ENCODE measurements at places on chromosomes 5 and 9. TPM values are rescaled to one million over a fixed set of nuclear protein-coding genes. Genes with fewer than 3 reads are reported as not detected.

DNA sequence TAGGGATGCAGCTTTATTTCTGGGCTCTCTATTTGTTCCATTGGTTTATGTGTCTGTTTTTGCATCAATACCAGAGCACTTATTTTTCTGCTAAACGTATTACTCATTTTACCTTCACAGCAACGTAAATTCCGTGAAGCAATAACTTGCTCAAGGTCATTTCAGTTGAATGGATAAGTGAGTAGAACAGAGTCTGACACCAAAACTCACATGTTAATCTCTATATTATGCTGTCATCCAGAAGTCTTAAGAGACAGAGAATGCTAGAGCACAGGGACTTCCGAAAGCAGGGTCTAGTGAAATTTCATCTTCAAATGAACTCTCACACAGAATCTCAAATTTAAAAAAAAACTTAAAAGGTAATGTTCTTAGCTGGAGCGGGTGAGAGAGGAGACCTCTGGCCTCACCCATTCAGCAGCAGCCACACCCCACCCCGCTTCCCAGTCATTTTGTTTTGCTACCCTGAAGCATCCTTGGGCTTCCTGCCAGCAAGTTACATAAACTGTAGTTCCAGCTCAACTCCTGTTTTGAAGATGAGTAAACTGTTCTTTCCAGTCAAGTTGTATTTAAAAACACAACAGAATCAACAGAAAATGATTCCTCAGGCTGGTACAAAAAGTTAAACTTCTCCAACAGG, 69.3 kb downstream of the TRIM36 start:
- DNase-seq: no peak

- no peak for DNase-seq
These were observed 58.2 kb downstream of the RFK start for GRCh38 chr9:76336027-76336426.

DNA sequence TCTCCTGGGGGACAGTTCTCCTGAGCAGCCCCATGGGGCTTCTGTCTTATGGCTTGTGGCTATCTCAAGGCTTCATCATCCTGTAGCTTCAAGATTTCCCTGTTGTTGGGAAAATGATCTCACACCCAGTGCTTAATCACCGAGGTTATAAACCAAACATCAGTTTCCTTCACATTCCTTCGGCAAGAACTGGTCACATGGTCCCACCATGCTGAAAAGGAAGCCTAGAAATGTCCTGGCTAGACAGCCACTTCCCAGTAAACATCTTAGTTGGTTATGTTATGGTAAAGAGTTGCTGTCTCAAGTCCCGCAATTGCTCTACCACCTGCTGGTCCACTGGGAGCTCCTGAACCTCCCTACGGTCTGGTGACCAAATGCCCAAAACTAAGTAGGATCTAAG, 66.0 kb downstream of the RAB3C start:
- no peak for DNase-seq

GRCh38 chr5:133056891-133057290, 5.1 kb downstream of the HSPA4 start:
- DNase-seq: no peak

DNA sequence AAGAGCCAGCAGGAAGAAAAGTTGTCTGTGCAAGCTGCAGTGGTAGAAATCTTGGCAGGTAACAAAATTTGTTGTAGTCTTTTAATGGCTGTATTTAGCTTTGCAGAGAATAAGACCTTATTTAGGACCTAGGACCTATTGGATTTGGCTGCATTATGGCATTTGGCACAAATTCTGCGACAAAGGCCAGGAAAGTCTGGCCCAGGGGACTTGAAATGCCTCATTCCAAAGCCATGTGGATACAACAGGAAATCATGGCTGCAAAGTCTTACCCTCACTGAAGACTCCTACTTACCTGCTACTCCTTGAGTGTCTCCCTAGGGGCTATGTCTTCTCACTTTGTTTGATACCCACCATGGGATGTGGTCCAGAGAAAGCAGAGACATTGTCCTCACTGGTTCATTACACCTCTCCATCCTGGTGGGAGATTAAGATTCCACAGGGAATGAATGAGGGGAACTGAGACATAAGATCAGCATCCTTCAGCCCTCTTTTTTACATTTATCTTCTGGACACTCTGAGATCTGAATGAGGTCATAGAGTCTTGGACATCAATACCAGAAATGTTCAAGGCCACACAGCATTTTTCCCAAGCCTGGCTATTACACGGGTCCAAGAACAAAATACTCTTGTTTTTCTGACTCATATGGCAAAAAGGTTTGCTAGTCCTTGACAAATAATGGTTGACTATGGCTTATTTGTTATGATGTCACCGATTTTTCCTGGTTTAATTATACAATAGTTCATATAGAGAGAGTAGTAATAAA, 119.4 kb downstream of the PDE8B start:
- no peak for DNase-seq

DNA sequence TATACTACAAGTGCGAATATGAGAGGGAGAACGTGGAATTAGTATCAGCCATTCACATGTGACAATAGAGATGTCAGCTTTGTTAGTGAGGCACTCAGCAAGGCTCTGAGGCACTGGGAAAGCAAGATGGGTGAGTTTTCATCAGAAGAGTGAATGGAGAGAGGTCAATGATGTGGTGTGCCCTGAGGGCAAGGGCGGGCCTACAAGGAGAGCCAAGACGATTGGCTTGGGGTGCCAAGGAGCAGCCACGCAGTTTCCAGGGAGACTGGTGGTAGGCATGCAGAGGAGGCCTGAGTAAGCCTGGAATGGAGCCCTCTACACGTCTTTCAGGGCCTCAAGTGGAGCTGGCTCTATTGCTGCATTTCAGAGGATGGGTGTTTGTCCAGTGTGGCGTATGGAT, 24.7 kb downstream of the BTF3 start:
- no peak for DNase-seq

DNA sequence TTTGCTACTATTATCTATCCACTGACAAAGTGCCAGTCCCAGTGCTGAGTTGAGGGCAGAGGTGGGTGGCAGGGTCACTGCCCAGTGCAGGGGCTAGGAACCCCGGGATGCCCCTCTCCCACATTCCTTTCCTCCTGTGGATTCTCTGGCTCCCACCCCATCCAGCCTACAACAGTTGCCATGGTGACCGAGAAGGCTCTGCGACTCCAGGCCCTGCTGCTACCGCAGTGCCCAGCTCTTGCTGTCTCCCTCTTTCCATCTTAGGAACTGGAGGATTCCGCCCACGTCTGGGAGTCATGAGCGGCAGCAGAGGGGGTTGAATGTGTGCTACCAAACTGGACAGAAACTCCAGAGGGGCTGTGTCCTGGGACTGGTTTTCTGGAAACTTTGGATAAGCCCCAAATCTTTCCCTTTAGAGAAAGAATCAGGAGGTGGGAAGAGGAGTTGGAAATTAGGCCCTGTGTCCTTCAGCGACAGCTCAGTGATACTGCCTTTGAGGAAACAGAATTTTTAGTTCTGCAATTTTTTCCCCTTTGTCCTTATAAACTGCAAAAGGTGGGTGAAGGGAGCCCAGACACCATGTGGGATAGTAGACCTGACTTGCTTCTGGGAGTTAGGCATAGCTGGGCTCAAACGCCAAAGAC, 20.7 kb upstream of the C5orf47 start:
- DNase-seq: no peak

- no peak for DNase-seq
These were observed 99.2 kb downstream of the SPOCK1 start for GRCh38 chr5:137399911-137400310.

- peak; percentile 43 for DNase-seq
These were observed 14.6 kb upstream of the RNU6ATAC start for GRCh38 chr9:134178768-134179551.

- DNase-seq: no peak
These were observed 466 bp downstream of the SMC2 start for GRCh38 chr9:104094534-104095015.

The CDH9 gene
- total RNA-seq: not detected

The MYOZ3 gene
- total RNA-seq: 0.12 TPM

The SOWAHA gene
- 1.9 TPM for total RNA-seq

The LECT2 gene
- total RNA-seq: not detected

The TEX10 gene
- total RNA-seq: 4.9 TPM

Data from pancreas (tissue), 10 donors.